Hematopoietic multipotent progenitor cell treated with erythropoietin and hydrocortisone succinate and interleukin-3 and kit ligand, for 17 days (in vitro differentiated cells): ENCODE measurements at places on chromosomes 3 and 15.
A peak's percentile ranks its signal among the peaks of the same experiment; 100 is the strongest.

DNA sequence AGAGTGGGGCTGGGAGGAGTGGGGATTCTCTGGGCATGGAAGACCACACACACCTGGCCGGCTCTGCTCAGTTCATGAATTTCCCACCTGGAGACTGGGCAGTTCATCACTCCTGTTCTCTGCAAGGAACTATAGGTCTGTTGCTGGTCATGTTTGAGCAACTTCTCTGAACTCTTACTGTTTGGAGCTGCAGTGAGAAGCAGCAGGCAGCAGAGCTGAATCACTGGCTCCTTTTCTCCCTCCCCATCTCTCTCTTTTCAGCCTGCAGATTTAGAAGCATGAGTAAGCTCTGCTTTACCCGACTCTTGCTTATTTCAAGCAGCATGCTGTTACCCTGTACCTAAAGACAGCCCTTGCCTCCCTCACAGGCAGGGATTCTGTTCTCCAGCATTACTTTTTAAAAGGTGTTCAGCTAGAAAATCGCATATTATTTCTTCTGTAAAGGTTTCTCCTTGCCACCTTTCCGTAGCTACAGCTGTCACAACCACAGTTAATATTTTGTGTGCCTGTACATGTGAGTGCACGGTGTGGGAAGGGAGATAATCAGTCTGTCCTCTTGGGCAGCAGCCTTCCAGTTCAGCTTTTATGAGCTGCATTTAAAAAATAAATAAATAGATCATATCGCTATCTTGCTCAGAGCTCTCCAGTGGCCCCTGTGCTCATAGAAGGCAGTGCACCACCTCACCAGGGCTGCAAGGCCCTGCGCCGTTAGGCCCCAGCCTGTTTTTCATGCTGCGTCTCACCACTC is 131.6 kb downstream of the CHCHD6 start:
- DNase-seq, result no peak

DNA sequence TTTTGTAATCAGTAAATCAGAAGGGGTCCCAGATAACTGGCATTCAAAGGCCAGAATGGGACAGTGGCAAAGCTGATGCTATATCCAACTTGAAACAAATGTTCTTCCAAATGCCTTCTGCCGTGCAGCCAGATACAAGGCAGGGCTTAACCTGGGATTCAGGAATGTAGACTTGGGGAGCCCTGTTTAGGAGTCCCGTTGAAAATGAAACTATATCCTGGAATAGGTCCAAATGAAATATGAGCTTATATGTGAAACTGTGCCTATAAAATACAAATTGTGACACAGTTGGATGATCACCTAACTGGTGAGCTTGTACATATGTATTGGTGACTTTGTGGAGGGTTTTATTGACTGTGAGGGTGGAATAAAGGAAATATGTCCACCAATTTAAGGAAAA is 28.7 kb downstream of the FRMD4B start:
- no peak for DNase-seq

GRCh38 chr15:25670621-25671020 is 192.5 kb downstream of the ATP10A start:
- no peak for DNase-seq

DNA sequence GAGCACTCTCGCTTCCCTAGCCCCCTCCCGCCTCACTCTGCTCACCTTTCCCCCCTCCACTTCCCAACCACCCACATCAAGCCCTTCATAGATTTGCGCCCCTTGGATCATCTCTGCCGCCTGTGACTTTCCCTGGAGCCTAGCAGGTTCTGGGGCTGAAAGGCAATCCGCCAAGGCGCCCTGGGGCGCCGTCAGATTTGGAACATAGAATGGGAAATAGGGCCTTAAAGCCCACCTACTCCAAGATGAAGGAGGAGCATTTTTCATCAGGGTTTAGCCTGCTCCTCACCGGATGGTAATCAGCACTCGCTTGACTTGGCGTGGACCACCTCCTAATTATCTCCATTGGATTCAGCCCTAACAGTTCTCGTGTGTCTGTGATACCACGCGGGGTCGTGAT is 1.3 kb downstream of the CPNE4 start:
- DNase-seq, result no peak

- DNase-seq, result peak; percentile 49
These were observed 65.6 kb downstream of the SLC6A6 start for GRCh38 chr3:14467814-14468620.

- no peak for DNase-seq
These were observed at the start of gene GALNT15 for GRCh38 chr3:16174389-16174788. GALNT15 (plus strand) TSS chr3:16174680; CDS start chr3:16175152, 472 bp downstream.

DNA sequence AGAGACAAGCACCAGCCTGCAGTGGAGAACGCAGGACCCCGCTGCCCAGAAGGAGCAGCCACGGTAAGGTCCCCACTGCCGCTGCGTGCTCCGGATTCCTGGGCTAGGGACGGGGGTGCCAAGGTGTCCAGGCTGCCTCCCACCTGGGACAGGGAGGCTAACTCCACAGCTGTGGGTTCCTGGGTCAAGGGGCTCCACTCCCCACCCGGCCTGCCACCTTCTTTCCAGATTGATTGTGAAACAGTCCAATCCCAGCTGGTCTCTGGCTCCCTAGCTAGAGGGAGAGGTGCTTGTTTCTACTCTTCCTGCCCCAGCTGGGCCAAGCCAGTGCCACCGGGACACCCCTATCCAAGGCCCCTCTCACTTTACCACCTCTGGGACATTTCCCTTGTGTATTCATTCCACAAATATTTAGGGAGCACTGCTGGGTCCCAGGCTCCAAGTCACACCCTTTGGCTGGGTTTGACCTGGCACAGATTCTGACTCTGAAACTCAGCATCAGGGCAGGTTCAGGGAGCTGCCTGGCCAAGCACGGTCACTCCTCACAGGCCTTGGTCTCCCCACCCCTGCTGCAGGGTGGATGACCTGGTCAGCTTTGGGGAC is 1.9 kb downstream of the PAK6 start:
- DNase-seq, result no peak

- no peak for DNase-seq
These were observed 4.5 kb downstream of the HDC start for GRCh38 chr15:50260969-50261496.

- no peak for DNase-seq
These were observed 403.3 kb upstream of the THBS1 start for GRCh38 chr15:39177561-39177960.

GRCh38 chr15:58392611-58393161 is 39.1 kb upstream of the LIPC start:
- DNase-seq, result no peak

- no peak for DNase-seq
These were observed 44.1 kb downstream of the RUBCN start for GRCh38 chr3:197692641-197693040.

DNA sequence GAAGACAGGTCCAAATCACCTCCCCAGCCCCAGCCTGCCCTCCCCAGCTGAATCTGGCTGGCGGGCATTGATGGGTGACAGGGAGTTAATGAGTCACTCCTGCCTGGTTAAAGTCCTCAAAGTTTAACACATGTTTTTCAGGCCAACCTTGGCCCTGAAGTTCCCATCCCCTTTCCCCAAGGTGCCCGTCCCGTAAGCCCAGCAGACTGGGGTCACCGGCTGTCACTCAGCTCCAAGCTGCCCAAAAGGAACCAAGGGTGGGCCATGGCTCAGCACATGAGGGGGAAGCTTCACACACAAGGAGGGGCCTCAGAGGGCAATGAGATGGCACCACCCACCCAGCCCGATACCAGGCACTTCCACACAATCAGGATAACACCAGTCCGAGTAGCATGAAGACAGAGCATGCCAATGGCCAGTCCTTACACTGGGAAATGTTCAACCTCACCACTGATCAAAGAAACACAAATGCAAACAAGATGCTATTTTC is 10.2 kb upstream of the KLF15 start:
- DNase-seq, result no peak
